Suppressor macrophage (primary cell): ENCODE measurements at places on chromosomes 7 and 10.
A peak's percentile ranks its signal among the peaks of the same experiment; 100 is the strongest.

DNA sequence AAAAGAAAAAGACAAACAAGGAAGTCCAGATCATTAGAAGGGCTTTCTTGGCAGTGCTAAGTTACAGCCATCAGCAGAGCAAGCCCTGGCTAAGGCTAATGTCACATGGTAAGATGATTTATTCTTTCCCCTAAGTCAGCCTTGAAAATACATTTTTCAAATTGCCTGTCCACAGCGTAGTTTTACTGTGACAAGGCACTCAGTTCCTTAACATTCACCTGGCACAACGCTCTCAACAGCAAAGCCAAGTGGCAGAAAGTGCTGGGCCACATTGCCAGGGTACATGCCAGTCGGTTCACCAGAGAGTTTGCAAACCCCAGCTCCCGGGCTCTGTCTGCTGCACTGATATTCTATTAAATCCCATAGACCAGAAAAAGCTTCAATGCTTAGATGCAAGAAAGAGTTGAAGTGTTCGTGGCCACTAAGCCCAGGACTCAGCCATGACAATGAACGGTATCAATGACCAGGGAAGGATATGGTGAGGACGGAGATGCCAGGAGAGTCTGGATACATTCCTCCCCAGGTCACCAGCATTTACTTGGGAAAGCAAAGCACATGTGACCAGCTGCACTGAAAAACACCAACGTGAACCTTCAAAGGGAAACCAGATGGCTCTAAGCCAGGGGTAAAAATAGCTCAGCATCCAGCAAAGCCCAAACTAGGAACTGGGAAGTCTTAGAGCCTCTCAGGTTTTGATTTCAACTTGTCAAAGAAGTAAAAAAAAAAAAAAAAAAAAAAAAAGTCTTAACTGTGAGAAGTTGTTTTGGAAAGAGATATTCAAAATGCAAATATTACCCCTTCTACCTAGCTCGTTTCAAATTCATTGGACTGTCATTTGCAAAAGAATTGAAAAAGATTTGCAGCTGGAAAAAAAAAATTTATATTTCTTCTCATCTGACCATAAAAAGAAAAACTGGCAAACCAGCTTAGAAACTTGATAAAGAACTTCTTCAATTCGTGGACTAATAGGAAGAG is 23.9 kb upstream of the MPP7 start:
- DNase-seq = peak; percentile 37

- no peak for DNase-seq
Measured at GRCh38 chr7:118855290-118855689, 630.8 kb downstream of the ANKRD7 start.

GRCh38 chr7:42025635-42026375 is 211.2 kb downstream of the GLI3 start:
- no peak for DNase-seq

DNA sequence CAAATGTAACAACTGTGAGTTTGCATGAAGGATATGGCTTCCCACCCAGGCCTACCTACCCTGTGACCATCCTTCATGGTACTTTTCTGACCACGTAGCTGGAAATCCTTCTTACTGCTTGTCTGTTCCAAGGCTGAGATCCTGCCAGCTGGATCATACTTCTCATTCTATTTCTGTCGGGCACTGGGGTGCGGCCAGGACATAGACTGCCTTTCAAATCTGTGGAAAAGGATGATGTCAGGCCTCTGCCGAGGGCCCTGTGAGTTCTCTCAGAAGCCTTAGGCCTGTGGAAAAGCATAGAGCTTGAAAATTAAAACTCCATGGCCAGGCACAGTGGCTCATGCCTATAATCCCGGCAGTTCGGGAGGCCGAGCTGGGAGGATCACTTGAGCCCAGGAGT is 10.0 kb downstream of the VWC2 start:
- DNase-seq = no peak

GRCh38 chr10:29332761-29333148 is 43.9 kb downstream of the LYZL1 start:
- no peak for DNase-seq

GRCh38 chr10:114412907-114413797 is 8.8 kb upstream of the AFAP1L2 start:
- DNase-seq = peak; percentile 80

DNA sequence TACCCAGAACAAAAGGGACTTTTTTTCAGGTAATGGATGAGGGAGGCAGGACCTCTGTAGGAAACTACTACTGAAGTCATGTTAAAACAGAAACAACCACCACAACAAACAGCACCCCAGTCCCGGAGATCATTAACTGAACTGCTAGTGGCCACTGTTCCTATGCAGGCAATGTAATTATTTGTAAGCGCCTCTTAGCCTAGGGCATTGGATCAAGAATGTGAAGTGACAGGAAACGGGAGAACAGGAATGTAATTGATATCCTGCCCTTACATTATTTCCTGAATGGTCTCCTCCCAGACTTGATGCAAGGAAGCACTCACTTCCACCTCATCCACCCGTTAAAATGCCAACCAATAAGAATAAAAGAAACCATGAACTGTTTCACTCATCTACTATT is 16.7 kb upstream of the GAD2 start:
- DNase-seq = no peak

DNA sequence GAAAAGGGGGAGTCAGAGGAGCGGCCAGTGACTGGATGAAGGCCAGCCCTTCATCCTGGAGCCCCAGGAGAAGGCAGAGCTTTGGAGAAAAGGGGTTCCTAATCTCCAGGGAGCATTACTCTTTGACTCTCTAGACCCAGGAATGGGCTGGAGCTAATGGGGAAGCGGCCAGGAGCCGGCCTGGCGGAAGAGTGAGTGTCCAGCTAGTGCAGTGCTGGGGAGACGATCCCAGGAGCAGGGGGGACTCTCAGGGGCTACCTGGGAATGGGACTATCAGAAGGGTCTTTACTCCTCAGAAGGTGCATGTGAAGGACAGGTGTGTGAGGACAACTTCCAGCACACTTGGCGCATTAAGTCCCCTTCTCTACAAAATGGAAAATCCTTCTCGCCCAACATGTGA is 2.4 kb upstream of the PAX2 start:
- no peak for DNase-seq

GRCh38 chr10:93915598-93915997 is 21.8 kb downstream of the SLC35G1 start:
- no peak for DNase-seq
